ENCODE measurements at places on chromosomes 3 and 15. TPM values are rescaled to one million over a fixed set of nuclear protein-coding genes. Genes with fewer than 3 reads are reported as not detected.

- no peak for DNase-seq
Measured at GRCh38 chr3:10283638-10284037, 9.1 kb downstream of the GHRL start.

GRIP2 gene
- polyA plus RNA-seq: 1.1 TPM

PCSK6 gene
- polyA plus RNA-seq: 7.2 TPM

DNA sequence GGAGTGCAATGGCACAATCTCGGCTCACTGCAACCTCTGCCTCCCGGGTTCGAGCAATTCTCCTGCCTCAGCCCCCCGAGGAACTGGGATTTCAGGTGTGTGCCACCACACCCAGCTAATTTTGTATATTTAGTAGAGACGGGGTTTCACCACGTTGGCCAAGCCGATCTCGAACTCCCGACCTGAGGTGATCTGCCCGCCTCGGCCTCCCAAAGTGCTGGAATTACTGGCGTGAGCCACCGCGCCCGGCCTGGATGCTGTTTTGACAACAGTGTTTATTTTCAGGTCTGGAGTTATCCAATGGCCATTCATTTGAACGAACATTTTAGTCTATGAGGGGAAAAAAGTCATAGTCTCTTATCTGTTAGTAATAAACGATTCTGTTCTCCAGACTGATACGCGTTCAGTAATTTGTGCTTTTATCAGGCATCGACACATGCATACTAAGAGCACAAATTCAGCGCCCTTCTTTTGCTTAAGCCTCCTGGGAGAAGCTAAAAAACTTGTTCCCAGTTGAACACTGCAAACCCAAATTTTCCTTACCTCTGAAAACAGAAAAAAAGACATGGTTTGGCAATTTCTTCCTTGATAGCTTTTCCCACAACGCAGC, 1.3 kb downstream of the B3GALNT1 start:
- no peak for DNase-seq

RNF123 gene
- polyA plus RNA-seq: 40.4 TPM

NRROS gene
- 4.2 TPM for polyA plus RNA-seq

ARL14 gene
- not detected for polyA plus RNA-seq

- peak; percentile 54 for DNase-seq
Measured at GRCh38 chr3:10437995-10438901, 67.1 kb downstream of the ATP2B2 start.

ZMAT3 gene
- 7.6 TPM for polyA plus RNA-seq

DNA sequence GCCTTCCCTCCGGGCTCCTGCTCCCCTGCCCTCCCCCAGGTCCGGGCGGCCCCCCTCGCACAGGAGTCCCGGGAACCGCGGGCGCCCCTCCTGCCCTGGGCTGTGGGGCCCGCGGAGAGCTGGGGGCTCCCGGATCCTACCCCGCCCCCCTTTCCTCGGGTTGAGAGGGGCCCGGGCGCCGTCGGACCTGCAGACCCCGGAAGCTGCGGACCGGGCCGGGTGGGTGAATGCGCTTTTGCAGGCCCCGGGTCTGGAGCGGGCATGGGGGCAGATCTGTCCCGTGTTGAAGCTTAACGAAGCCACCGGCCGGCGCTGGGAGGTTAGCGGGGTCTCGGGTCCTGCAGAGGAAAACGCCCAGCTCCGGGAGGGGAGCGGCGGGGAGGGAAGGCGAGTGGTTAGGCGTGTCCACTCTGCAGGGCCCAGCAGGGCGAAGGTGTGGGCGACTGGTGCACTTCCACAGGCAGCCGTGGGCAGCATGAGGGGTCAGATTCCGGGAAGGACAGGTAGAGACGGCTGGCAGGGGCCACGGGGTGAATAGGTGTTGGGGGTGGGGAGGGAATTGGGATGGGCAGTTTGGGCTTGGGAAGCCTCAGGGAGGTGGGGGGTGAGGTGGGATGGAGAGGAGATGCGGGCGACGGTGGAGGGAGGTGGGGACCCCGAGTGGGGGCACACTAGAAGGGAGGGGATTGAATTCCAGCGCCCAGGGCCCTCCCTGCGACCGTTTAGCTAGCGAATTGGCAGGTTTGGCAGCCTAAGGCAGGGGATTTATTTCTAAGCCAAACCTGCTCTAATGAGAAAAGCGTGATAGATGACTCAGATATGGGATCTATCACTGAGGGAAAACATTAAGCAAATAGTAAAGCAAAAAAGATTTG, 635 bp downstream of the CD276 start:
- DNase-seq: no peak

TMC3 gene
- 0.16 TPM for polyA plus RNA-seq

Data from renal pelvis (tissue), 12 donors.